ENCODE measurements at places on chromosomes 2 and 18.
A peak's percentile ranks its signal among the peaks of the same experiment; 100 is the strongest.

GRCh38 chr2:104658904-104659591 is 194.9 kb upstream of the POU3F3 start:
- no peaks in the 10 kb centered on the region for H3K36me3 ChIP-seq
- DNase-seq, result no peak
- H3K27me3 ChIP-seq, result peaks cover 28% of the 10 kb centered on the region
- peaks cover 7% of the 10 kb centered on the region for H3K4me1 ChIP-seq

DNA sequence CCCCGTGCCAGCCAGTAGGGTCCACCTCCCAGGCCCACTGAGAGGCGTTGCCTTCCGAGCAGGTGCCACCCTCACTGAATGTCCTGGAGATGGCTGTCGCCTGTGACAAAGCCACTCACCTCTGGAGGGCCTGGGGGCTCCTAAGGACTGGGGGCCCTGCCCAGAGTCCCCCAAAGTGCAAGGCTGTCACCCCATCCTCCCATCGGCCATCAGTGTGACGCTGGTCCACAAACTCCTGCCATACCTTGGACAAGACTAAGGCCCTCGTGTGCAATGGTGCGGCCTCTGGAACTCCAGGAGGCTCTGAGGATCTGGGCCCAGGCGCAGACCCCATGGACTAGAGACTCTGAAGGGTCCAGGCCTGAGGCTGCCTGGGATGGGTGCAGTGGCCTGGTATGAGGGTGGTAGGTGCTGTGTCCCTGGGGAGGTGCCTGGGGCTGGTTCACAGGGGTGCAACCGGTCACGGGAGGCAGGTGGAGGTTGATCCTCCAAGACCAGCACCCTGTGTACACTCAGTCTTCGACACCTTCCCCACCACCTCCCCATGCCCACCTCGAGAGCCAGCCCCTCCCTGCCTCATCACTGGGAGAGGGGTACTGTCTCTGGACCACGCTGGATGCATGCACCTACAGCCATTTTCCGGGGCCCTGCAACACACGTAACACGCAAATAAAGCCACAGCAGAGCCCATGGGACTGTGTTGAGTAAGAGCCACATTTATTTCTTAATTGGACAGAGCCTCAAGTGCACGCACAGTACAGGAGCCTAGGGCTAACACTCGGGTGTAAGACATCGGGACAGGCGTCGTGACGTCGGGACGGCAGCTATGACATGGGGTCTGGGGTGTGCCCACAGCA is 21.6 kb downstream of the AQP12A start:
- H3K36me3 ChIP-seq, result no peaks in the 10 kb centered on the region
- no peak overlapping the region for H3K4me3 ChIP-seq
- no peak for DNase-seq
- peaks cover 3% of the 10 kb centered on the region for H3K27me3 ChIP-seq

GRCh38 chr2:196344397-196344796 is 173.0 kb upstream of the STK17B start:
- H3K36me3 ChIP-seq, result no peaks in the 10 kb centered on the region
- H3K4me1 ChIP-seq, result no peaks in the 10 kb centered on the region
- H3K27ac ChIP-seq, result no peak overlapping the region
- DNase-seq, result no peak
- H3K27me3 ChIP-seq, result peaks cover 9% of the 10 kb centered on the region

GRCh38 chr2:111686994-111687393 is 197.0 kb downstream of the ANAPC1 start:
- no peaks in the 10 kb centered on the region for H3K36me3 ChIP-seq
- no peaks in the 10 kb centered on the region for H3K4me1 ChIP-seq
- no peak overlapping the region for H3K4me3 ChIP-seq

DNA sequence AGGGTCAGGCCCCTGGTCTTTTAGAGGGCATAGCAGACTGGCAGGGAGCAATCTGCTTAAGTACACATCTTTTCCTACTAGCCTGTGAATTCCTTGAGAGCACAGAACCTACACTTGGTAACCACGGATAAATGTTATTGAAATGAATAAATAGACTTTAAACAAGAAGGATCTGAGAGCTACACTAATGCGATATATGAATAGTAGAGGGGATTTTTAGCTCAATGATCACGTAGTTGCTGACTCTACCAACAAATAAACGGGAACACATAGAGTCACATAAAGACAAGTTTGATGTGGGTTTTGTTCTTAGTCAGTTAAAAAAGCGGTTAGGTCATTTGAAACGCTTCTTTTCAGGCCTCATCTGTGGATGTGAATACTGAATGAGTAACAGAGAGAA is 290.3 kb upstream of the CCDC68 start:
- no peaks in the 10 kb centered on the region for H3K27me3 ChIP-seq
- DNase-seq, result no peak
- no peak overlapping the region for H3K4me3 ChIP-seq
- peak overlapping the region; percentile 94 for H3K27ac ChIP-seq

GRCh38 chr2:227205701-227206100 is 41.3 kb downstream of the COL4A3 start:
- H3K4me1 ChIP-seq, result no peaks in the 10 kb centered on the region
- H3K36me3 ChIP-seq, result no peaks in the 10 kb centered on the region

GRCh38 chr2:36902385-36903120 is 63.8 kb downstream of the STRN start:
- DNase-seq, result no peak
- H3K27ac ChIP-seq, result no peak overlapping the region
- H3K36me3 ChIP-seq, result peaks cover 7% of the 10 kb centered on the region
- H3K4me1 ChIP-seq, result no peaks in the 10 kb centered on the region
- no peak overlapping the region for H3K4me3 ChIP-seq

GRCh38 chr18:30044496-30044895 is 998.0 kb downstream of the DSC3 start:
- H3K27me3 ChIP-seq, result no peaks in the 10 kb centered on the region
- no peaks in the 10 kb centered on the region for H3K36me3 ChIP-seq
- no peak for DNase-seq
- H3K27ac ChIP-seq, result no peak overlapping the region

DNA sequence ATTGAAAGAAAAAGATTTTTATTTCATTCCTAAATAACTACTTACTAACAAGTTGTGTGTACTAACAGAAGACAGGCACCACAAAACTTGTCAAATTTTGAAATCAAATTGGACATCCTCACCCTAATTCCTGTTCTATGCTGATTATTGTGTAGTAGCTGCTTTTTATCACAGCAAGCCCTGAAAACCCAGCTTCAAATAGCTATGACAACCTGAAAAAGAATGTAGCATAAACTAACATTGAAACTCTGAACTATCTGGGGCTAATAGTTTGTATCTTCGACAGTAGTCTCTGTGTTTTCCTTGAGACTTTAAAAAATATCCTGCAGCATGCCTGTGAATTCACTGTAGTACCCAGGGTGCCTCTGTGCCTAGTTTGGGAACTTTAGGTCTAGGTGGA is 122.6 kb downstream of the WDPCP start:
- no peak for DNase-seq
- H3K27ac ChIP-seq, result no peak overlapping the region
- H3K36me3 ChIP-seq, result no peaks in the 10 kb centered on the region
- H3K27me3 ChIP-seq, result no peaks in the 10 kb centered on the region
- H3K4me3 ChIP-seq, result no peak overlapping the region
- H3K4me1 ChIP-seq, result peaks cover 1% of the 10 kb centered on the region

- no peak for DNase-seq
- H3K36me3 ChIP-seq, result no peaks in the 10 kb centered on the region
- no peaks in the 10 kb centered on the region for H3K4me1 ChIP-seq
- no peaks in the 10 kb centered on the region for H3K27me3 ChIP-seq
- no peak overlapping the region for H3K27ac ChIP-seq
- H3K4me3 ChIP-seq, result no peak overlapping the region
Observed at GRCh38 chr18:48739266-48740067, 200.6 kb downstream of the CTIF start.

DNA sequence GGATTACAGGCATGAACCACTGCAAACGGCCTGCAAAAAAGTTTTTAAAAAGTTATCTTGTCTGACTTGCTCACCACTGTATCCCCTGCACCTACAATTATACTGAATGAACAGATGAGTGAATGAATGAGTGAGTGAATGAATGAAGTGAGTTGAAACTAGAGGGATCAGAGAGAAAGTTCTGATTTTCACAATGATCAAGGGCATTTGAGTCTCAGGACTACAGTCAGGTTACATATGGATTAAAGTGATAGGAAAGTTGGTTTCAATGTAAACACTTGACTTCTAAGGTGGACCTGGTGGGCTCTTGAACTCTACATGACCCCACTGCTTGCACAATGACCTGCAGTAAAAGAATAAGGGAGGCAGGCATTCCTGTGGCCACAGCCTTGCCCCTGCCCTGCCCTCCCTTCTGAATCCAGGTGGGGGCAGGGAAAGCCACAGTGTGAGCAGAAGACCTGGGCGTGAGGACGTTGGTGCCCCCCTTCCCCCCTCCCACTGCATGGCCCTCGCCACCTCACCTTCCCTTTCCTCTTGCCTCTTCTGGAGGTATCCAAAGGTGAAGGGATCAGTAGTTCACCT is 10.7 kb downstream of the C2orf80 start:
- H3K4me1 ChIP-seq, result peaks cover 3% of the 10 kb centered on the region
- no peak for DNase-seq
- no peak overlapping the region for H3K4me3 ChIP-seq
- H3K36me3 ChIP-seq, result no peaks in the 10 kb centered on the region
- peaks cover 25% of the 10 kb centered on the region for H3K27me3 ChIP-seq

- H3K4me3 ChIP-seq, result no peak overlapping the region
- peaks cover 36% of the 10 kb centered on the region for H3K4me1 ChIP-seq
- no peaks in the 10 kb centered on the region for H3K36me3 ChIP-seq
- DNase-seq, result no peak
Observed at GRCh38 chr2:231519975-231520555, 10.2 kb downstream of the NMUR1 start.

- H3K27ac ChIP-seq, result no peak overlapping the region
- no peaks in the 10 kb centered on the region for H3K27me3 ChIP-seq
- no peak for DNase-seq
Observed at GRCh38 chr2:49271060-49271606, 116.8 kb upstream of the FSHR start.

- H3K27ac ChIP-seq, result no peak overlapping the region
- H3K4me3 ChIP-seq, result no peak overlapping the region
- no peaks in the 10 kb centered on the region for H3K36me3 ChIP-seq
- no peaks in the 10 kb centered on the region for H3K27me3 ChIP-seq
- H3K4me1 ChIP-seq, result no peaks in the 10 kb centered on the region
- DNase-seq, result no peak
Observed at GRCh38 chr18:71370671-71371445, 1082.0 kb downstream of the SOCS6 start.

DNA sequence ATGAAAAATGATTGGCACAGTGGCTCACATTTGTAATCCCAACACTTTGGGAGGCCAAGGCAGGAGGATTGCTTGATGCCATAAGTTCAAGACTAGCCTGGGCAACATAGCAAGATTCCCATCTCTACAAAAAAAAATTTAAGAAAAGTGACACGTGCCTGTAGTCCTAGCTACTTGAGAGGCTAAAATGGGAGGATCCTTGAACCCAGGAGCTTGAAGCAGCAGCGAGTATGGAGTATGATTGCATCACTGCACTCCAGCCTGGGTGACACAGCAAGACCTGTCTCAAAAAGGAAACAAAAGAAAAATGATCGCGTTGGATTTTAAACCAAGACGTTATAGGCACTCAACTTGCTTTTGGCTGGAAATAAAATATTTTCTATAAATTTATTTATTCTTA is 37.8 kb upstream of the CREB1 start:
- no peak overlapping the region for H3K4me3 ChIP-seq
- H3K36me3 ChIP-seq, result no peaks in the 10 kb centered on the region
- H3K27me3 ChIP-seq, result peaks cover 2% of the 10 kb centered on the region
- peaks cover 14% of the 10 kb centered on the region for H3K4me1 ChIP-seq
- H3K27ac ChIP-seq, result no peak overlapping the region
- no peak for DNase-seq

- DNase-seq, result no peak
- no peak overlapping the region for H3K4me3 ChIP-seq
- no peaks in the 10 kb centered on the region for H3K4me1 ChIP-seq
- no peaks in the 10 kb centered on the region for H3K27me3 ChIP-seq
- H3K36me3 ChIP-seq, result no peaks in the 10 kb centered on the region
Observed at GRCh38 chr2:138060301-138060635, 96.0 kb downstream of the HNMT start.

DNA sequence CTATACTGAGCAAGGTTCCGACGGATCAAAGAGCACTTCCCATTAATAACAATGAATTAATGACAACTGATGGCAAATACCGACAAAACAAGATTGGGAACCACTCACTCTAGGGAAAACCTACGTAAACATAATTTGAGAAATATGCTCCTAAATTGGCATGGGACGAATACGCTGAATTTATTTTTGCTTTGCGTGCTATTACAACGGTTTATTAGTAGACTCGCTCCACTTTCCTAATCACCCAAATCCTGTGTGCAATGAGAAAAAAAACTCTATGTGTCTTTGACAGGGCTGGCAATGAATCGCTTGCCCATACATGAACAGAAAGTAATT is 536 bp upstream of the SLC25A12 start:
- H3K36me3 ChIP-seq, result peaks cover 20% of the 10 kb centered on the region
- no peak for DNase-seq
- no peaks in the 10 kb centered on the region for H3K27me3 ChIP-seq

GRCh38 chr2:154686162-154686561 is 12.3 kb upstream of the KCNJ3 start:
- H3K27ac ChIP-seq, result no peak overlapping the region
- no peaks in the 10 kb centered on the region for H3K27me3 ChIP-seq
- no peak for DNase-seq

GRCh38 chr18:2423761-2424160 is 147.5 kb downstream of the METTL4 start:
- no peak overlapping the region for H3K27ac ChIP-seq
- no peak for DNase-seq
- H3K27me3 ChIP-seq, result no peaks in the 10 kb centered on the region
- no peaks in the 10 kb centered on the region for H3K36me3 ChIP-seq

GRCh38 chr2:226794196-226794661 is 5.4 kb downstream of the IRS1 start:
- H3K4me1 ChIP-seq, result peaks cover 31% of the 10 kb centered on the region
- H3K27me3 ChIP-seq, result peaks cover under 1% of the 10 kb centered on the region
- H3K4me3 ChIP-seq, result no peak overlapping the region
- no peak overlapping the region for H3K27ac ChIP-seq
- DNase-seq, result no peak

DNA sequence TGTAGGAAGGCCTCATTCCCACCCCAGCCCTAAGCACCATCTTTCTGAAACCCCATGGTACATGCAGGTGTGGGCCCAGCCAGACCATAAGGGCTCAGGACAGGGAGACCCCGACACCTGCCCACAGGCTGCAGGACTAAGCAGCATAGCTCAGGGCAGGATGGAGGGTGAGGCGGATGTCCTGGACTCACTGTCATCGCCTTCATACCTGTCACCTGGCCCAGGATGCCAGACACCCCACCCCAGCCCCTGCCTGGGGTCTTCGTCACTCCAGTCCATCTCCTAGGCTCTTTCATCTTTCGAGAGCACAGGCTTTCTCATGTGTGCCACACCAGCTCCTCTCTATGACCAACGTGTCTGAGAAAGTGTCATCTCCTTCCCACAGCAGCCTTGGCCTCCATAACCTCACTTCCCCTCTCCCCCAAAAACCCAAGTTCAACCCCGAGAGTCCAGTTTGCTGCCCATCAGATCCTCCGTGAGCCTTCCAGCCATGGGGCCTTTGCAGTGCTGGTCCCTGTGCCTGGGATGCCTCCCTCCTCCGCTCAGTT is 71.5 kb downstream of the EMX1 start:
- H3K4me3 ChIP-seq, result no peak overlapping the region
- H3K27ac ChIP-seq, result no peak overlapping the region
- no peak for DNase-seq
